Stimulated activated effector memory CD8-positive, alpha-beta T cell treated with anti-CD3 and anti-CD28 coated beads, Interleukin-12 subunit alpha, Interleukin-12 subunit beta, amount 100 ng/mL, for 72 hours (primary cell): ENCODE measurements at places on chromosomes 12 and 14.

DNA sequence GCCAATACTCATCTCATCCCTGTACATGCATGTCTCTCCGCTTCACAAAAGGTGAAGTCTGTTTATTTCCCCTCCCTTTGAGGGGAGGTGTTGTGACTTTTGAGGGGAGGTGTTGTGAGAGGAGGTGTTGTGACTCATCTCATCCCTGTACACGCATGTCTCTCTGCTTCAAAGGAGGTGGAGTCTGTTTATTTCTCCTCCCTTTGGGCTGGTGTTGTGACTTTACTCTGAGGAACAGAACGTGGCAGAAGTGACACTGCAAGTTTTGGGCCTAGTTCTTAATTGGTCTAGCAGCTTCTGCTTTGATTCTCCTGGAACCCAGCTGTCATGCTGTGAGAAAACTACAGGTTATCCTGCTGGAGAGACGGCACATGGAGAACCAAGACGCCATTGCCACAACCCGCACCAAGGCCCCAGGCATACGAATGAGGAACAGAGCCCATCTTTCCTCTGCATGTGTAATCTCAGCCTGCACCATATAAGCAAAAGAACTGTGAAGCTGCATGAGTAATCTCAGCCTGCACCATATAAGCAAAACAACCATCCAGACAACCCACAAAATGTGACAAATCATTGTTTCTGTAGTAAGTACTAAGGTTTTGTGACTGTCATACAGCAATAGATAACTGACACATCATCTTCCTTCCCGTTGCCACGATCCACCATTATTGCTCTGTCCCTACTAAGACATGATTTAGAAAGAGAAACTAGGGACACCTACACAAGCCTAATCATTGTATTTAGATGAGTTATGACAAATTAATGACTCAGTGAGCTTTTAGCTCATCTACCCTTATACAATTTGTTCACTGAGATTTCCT is 30.0 kb downstream of the GALNT4 start:
- DNase-seq = peak; percentile 36

GRCh38 chr12:75489613-75490210 is 9.2 kb downstream of the GLIPR1 start:
- DNase-seq = no peak

DNA sequence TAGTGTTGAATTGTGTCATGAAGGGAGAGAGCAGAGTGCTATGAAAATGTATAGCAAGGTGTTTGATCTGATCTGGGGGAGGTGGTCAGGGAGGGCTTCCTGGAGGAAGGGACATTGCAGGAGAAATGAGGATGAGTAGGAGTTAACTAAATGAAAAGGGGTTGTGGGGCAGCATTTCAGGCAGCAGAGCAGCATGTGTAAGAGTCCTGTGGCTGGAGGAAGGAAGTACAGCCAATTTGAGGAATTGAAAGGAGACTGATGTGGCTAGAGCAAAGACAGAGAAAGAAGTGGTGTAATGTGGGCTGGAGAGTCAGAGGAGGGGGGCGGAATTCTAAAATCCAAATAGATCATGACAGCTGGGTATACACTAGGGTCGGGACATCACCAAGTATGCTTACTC is 20.5 kb downstream of the NPC2 start:
- DNase-seq = no peak

GRCh38 chr12:75047885-75048525 is 161.6 kb downstream of the KCNC2 start:
- no peak for DNase-seq

DNA sequence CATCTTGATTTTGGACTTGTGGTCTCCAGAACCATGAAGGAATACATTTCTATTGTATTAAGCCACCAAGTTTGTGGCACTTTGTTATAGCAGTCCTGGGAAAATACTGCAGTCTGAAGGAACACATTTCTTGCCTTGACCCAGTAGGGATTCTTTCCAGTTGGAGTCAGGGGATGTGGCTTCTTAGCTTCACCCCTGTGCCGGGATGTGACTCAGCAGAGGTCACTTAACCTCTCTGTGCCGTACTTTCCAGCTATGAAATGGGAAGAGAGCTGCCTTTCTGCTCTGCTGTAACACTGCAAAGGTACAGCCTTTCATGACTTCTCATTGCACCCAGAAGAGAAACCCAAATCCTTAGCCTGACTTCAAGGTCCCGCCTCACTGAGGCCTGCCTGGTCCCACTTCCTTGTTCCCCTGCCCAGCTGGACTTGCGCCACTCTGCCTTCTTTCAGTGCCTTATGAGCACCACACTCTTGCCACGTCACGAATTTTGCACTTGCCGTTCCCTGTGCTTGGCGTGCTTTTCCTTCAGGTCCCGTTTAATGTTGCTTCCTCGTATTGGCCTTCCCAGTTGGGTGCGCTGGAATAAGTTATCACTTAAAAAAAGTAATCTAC is 24.2 kb downstream of the CHST11 start:
- DNase-seq = no peak

DNA sequence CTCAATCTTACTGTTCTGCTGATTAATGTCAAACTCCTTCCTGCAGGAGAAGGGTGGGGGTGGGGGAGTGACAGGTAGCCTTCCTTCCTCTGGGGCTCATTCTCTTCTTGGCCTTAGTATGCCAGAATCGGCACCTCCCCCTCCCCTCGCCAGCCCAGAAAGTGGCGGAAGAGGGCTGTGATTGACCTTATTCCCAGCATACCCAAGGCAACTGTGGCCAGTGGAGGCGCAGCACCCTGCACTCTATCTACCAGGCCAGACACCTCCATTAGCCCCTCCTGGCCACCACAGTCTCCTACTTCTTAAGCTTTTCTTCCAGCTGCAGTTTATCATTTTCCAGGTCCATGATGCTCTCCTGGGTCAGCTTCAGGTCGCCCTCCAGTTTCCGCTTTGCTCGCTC is 15.5 kb downstream of the MYH6 start:
- DNase-seq = no peak

- DNase-seq = no peak
Measured at GRCh38 chr12:122834104-122834920, 945 bp upstream of the HIP1R start.

DNA sequence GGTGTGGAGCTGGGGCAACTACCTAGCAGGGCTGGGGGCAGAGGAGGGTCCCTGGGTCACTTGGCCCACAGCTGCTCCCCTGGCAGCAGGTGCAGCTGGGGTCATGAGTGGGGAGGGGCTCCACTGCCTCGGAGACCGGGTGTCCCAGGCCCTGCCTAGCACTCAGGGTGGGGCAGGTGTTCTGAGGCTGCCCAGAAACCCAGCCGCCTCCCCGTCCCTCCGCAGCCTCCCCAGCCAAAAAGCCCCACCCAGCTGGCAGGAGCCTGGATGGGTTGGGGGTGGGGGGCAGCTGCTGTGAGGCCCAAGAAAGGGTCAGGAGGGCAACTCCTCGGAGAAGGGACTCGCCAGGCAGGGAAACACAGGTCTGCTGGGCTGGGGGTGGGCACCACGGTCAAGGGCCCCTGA is 11.2 kb downstream of the AHNAK2 start:
- no peak for DNase-seq

DNA sequence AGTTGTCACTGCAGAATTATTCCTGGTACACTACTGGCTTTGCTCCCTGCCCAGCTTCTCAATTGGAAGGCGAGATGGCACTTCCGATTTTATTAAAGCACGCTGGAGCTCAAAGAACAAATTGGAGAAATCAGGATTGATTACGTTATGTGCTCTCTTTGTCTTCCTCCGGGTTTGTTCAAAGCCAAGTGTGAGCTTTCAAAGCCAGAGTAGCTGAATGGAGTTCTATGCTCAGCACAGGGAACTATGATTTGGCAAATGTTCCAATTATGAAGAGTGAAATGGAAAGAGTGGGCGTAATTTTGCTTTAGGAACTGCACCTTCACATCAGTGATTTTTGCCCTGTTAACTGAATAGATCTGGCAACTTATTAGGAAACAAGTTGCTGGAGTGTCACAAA is 72.4 kb downstream of the FLRT2 start:
- DNase-seq = no peak

DNA sequence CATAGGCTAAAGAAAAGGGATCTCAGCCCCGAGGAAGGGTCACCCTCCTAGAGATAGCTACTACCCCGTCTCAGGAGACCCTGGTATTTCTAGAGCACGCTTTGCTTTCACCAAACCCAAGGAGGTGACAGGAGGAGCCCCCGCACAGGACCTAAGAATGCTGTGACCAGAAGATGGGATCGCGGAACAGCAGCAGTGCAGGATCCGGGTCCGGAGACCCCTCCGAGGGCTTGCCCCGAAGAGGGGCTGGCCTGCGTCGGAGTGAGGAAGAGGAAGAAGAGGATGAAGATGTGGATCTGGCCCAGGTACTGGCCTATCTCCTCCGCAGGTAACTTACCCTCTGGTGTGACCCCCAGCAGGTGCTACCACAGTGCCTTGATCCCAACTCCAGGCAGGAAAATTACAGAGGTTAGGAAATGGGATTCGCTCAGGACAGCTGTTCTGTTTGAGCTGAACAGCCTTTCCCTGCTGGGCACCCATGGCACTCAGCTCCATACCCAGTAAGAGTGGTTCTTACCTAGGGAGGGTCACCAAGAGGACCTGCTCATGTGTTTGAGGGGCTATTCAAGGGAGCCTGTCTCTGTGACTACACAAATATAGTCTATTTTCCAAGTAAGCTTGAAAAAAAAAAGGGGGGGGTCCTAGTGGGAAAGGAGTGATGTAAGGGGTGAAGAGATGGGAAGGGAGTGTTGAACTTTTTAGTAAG is 826 bp upstream of the NRL start:
- DNase-seq = no peak

DNA sequence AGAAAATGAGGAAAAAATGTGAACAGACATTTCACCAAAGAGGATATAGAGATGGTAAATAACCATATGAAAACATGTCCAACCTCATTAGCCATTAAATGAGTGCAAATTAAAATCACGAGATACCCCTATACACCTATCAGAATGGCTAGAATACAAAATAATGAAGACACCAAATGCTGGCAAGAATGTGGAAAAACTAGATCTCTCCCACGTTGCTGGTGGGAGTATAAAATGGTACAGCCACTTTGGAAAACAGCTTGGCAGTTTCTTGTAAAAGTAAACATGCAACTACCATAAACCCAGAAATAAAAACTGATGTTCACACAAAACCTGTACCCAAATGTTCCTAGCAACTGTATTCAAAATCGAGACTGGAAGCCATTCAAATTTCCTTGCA is 38.3 kb upstream of the TCL1B start:
- no peak for DNase-seq

- DNase-seq = no peak
Measured at GRCh38 chr12:33314223-33314622, 125.4 kb downstream of the SYT10 start.

DNA sequence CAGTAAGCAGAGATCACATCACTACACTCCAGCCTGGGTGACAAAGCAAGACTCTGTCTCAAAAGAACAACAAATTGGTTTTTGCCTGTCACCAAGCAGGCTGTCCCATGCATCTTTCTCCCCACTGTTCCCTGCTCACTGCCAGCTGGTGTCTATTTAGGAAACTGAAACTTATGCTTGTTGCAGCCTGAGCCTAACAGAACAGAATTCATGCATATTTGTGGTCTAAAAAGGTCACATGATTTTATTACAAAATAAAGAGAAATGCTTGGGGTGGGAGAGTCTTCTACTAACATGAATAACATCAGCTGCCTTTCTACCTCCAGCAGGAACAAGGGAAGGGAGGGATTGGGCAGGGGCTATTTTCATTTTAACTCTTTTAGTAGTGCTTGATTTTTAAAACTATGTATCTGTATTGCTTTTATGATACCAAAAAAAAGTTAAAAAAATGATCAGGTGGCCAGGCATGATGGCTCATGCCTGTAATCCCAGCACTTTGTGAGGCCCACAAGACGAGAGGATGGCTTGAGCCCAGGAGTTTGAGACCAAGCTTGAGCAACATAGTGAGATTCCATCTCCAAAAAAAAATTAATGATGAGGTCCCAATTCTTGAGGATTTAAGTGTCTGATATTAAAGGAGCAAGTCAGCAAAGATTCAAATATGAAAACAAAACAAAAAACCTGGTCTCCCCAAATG is 923 bp downstream of the STAT2 start:
- no peak for DNase-seq

- no peak for DNase-seq
Measured at GRCh38 chr12:99026332-99027054, 381.4 kb downstream of the APAF1 start.

GRCh38 chr12:31323391-31324115 is 2.4 kb downstream of the SINHCAF start:
- DNase-seq = peak; percentile 40

- no peak for DNase-seq
Measured at GRCh38 chr12:102022286-102022685, 39.5 kb downstream of the WASHC3 start.

GRCh38 chr14:86933958-86934595 is 1058.9 kb downstream of the GALC start:
- DNase-seq = no peak

- DNase-seq = no peak
Measured at GRCh38 chr12:69595689-69596088, 10.4 kb downstream of the CCT2 start.

- no peak for DNase-seq
Measured at GRCh38 chr14:50941151-50941550, 3.1 kb downstream of the PYGL start.

DNA sequence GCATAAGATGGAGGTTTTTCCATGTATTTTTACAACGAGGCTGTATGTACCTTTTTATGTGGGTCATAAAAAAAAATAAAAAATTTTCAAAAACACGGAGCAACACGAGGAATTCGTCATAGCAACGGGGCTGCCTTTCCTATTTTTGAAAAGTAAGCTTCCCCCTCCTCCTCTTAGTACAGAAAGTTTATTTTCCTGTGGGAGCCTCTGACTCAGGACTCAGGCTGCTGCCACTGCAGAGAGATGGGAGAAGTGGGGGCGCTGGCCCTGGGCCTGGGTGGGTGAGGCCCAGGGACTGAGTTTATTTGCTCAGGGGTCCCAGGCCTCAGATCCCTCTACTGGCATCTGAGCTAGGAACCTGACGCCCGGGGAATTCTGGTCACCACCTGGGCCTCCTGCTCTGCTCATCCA is 10.2 kb upstream of the CMKLR1 start:
- no peak for DNase-seq

GRCh38 chr14:53613404-53614253 is 343.0 kb downstream of the BMP4 start:
- no peak for DNase-seq

- no peak for DNase-seq
Measured at GRCh38 chr12:47302111-47302671, 222.4 kb upstream of the AMIGO2 start.

DNA sequence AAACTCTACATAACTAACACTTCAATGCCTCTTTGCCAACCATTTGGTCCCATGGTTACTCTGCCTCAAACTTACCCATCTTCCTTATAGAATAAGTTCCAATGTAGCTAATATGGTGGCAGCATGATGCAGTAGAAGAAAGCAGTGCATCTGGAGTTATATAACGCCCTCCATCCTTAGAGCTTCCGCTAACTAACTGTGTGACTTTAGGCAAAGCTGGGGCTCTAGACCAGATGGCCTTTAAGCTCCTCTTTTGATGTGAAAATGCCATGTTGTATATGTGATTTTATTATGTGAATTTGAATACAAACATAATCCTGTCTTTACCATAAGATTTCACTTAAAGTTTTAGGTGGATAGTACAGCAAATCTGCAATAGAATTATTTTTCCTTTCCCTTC is 6.1 kb downstream of the ABCD2 start:
- DNase-seq = no peak

- no peak for DNase-seq
Measured at GRCh38 chr12:6697584-6698351, 2.8 kb downstream of the PIANP start.

GRCh38 chr14:62209287-62209899 is 447.2 kb downstream of the SNAPC1 start:
- DNase-seq = no peak

GRCh38 chr12:97520106-97520505 is 57.5 kb downstream of the RMST start:
- DNase-seq = no peak

- DNase-seq = no peak
Measured at GRCh38 chr14:53551862-53552261, 398.7 kb upstream of the DDHD1 start.

- no peak for DNase-seq
Measured at GRCh38 chr14:30698463-30698862, 76.3 kb downstream of the SCFD1 start.
